ENCODE measurements at places on chromosomes 5 and 9. TPM values are rescaled to one million over a fixed set of nuclear protein-coding genes. Genes with fewer than 3 reads are reported as not detected.

RLN2 gene
- total RNA-seq, result 1.0 TPM

KCNIP1 gene
- total RNA-seq, result 0.21 TPM

CFAP157 gene
- not detected for total RNA-seq

PRDM9 gene
- total RNA-seq, result not detected

Data from kidney epithelial cell (primary cell).